Sigmoid colon (tissue), 7 donors: ENCODE measurements at places on chromosomes 13 and 19. TPM values are rescaled to one million over a fixed set of nuclear protein-coding genes. Genes with fewer than 3 reads are reported as not detected.

KIR2DL4 gene
- total RNA-seq, result not detected

DNA sequence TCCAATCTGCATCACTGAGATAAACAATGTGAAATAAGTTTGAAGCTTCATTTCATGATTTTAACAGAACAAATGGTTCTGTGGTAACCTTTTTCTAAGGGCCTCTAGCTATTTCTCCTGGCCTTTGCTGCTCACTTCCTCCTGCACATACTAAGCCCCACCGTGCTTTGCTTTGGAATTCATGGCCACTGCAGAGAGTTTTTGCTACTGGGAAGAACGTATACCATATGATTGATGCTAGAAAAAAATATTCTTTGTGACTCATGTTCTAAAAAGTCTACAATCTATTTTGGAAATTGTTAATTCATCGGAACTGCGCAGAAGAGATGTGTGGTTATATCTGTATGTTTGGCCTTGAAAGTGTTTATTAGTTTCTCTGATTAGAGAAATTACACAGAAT is 747.3 kb downstream of the PCDH9 start:
- DNase-seq, result no peak

PSG7 gene
- total RNA-seq, result not detected

KIR3DL2 gene
- not detected for total RNA-seq

C19orf81 gene
- total RNA-seq, result not detected

ZNF528 gene
- 18.2 TPM for total RNA-seq

GRCh38 chr13:26971990-26972887 is 199.4 kb downstream of the USP12 start:
- DNase-seq, result no peak

DNA sequence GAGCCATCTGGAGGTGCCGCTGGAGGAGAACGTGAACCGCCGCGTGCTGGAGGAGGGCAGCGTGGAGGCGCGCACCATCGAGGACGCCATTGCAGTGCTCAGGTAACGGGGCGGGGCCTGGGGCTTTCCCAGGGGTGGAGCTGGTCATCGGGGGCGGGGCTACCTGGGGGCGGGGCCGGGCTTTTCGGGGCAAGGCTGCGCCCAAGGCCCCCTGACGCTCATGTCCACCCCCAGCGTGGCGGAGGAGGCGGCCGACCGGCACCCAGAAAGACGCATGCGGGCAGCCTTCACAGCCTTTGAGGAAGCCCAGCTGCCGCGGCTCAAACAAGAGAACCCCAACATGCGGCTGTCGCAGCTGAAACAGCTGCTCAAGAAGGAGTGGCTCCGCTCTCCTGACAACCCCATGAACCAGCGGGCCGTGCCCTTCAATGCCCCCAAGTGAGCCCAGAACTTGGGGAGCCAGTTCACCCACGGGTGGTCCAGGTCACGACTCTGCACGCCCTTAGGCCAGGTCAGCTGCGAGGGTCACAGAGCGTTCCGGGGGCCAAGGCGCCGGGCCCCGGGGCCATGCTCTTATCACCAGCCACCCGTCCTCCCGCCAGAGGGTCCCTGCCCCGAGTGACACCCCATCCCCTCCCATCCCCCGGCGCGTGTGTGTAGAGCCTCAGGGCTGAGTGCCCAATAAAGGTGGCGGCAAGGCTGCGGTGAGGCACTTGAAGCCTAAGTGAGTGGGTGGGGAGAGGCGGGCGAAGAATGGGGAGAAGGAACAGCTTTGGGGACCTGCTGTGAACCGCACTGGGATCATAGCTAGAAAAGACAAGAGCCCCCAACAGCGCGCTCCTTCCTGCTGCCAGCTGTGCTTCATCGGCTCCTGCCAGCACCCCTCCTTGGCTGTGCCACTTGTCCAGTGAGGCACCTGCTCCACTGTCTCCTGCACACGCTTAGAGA is 10.7 kb downstream of the CCDC124 start:
- no peak for DNase-seq

DNA sequence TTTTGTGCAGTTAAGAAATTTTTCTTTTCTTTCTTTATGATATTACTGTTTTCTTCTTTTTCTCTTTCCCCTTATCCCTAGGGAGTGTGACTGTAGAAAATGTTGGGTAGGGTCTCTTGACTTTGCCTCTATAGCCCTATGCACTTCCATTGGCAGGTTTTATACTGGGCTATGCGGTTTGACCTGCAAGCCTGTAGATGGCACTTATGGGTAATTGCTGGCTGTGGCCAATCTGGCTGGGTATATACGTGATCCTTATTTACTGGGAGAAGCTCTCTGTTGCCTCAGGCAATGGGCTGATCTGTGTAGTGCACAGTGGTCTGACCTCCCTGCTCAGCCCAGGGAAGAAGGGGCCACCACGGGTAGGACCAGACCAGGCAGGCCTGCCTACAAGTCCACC is 78.8 kb downstream of the RAP2A start:
- DNase-seq, result no peak

PRKCG gene
- total RNA-seq, result not detected

DNA sequence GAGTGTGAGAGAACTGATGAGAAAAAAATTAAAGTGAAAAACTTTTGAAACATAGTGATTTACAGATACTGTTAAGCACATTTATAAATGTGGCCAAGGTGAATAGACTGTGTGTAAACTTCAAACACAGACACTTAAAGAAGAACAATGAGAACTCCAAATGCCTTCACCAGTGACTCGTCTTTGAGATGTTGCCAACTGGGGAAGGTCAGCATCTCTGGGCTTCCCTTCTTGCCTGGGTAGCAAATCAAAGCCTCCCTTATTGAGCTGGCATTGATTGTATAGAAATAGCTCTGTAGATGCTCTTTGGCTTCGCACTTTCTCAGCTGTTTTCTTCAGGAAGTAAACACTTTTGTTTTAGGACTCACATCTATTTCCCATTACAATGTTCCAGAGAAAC is 177.3 kb upstream of the SGCG start:
- no peak for DNase-seq

LRRC25 gene
- total RNA-seq, result 13.3 TPM
